AG04450 (cell line): ENCODE measurements at places on chromosomes 3 and 15. TPM values are rescaled to one million over a fixed set of nuclear protein-coding genes. Genes with fewer than 3 reads are reported as not detected.

ITIH1 gene
- not detected in 2 replicates for polyA plus RNA-seq

ECE2 gene
- not detected in 2 replicates for polyA plus RNA-seq

GPR160 gene
- 0.07 and 0.27 TPM in 2 replicates for polyA plus RNA-seq

RYK gene
- polyA plus RNA-seq = 67.6 and 74.5 TPM in 2 replicates

THSD4 gene
- polyA plus RNA-seq = 45.8 and 57.2 TPM in 2 replicates

FRMD4B gene
- polyA plus RNA-seq = 0.09 and 0.12 TPM in 2 replicates

ARGFX gene
- not detected in 2 replicates for polyA plus RNA-seq

HIGD2B gene
- polyA plus RNA-seq = not detected in 2 replicates

CLDN11 gene
- 444 and 445 TPM in 2 replicates for polyA plus RNA-seq

GRCh38 chr15:35911052-35911777 is 365.2 kb upstream of the DPH6 start:
- no peak for DNase-seq

- DNase-seq = no peak
These were observed 3.2 kb upstream of the DHX30 start for GRCh38 chr3:47799733-47800132.

GRCh38 chr15:69699096-69699495 is 246.5 kb downstream of the RPLP1 start:
- no peak for DNase-seq

DNA sequence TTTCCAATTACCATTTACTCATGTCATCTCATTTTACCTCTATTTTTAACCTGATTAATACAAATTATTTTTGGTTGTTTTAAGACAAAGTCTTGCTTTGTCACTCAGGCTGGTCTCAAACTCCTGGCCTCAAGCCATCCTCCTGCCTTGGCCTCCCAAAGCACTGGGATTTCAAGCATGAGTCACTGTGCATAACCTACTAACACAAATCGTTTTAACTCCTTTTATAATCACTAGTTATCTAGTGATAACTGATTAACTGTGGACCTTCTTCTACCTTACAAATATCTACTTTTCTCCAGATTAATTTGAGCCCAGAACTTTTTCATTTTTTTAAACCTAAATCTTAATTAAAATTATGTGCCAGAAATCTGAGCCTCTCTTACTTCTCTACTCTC is 4.6 kb downstream of the ATP13A3 start:
- no peak for DNase-seq

DNA sequence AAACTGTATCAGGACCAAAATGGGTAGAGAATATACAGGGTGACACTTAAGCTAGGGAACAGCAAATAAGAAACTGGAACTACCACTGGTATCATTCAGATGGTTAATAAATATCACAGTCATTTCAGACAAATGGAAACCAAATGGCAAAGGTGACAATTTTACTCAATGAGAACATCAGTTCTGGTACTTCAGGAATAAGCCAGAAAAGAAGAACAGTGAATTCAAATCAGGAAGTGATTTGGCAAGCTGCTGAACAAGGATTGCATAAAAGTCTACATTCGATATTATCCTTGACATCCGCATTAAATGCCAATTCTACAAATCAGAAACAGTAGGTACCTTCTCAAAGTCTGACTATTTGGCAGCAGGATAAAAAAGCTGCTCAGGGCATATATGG is 23.5 kb upstream of the STIMATE start:
- no peak for DNase-seq

- DNase-seq = no peak
These were observed 315.1 kb upstream of the TLE3 start for GRCh38 chr15:70412794-70413193.

DNA sequence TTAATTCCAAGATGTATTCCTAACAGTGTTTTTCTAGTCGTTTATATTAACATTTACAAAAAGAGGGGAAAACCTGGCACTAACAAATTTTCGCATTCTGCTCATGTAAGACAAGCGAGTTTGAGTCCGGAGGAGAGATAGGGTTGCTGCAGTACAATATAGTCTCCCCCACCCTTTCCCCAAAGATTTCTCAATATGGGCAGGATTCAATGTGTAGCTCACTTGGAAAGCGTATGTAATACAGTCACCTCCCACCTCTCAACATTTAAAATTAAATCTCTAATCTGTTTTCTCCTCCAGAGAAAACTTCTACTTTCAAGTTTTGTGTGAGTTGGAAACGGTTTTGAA is 57.9 kb downstream of the CMSS1 start:
- no peak for DNase-seq

- no peak for DNase-seq
These were observed 47.2 kb upstream of the IREB2 start for GRCh38 chr15:78390826-78391225.

DNA sequence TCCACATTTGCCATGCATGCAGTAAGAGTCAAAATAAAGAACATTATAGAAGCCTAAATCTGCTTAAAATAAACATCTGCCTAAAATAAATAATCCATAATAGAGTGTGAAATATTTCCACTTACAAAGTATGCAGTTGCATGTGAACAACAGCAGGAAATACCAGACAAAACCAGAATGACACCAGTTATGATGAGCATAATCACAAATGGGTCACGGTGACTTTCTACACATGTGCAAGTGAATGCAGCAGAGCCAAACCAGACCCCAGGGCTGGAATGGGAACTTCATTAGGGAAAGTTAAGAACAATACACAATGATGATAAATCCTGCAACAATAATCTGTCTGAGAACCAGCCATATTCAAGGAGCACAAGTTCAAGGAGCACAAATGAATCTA is 615.5 kb downstream of the ROBO2 start:
- DNase-seq = no peak

- no peak for DNase-seq
These were observed 175.6 kb upstream of the WNT5A start for GRCh38 chr3:55662683-55663082.

GRCh38 chr3:43996379-43997301 is 245.0 kb upstream of the TOPAZ1 start:
- DNase-seq = no peak

DNA sequence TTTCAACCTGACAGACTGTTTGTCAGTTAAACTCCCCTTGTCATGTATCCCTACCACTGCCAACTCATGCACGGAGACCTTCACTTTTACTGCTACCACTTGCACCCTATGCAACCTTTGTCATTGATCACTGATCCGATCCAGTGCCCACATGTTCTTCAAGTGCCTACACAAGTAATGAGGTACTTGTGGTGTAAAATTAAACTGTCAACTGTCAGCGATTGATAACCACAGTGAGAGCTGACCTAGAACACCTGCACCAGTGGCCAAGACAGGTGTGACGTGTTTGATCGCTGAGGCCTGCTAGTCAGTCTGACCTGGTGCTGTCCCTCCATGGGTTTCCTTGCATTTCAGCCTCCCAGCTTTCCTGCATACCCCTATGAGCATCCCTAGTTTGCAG is 55.6 kb downstream of the MECOM start:
- DNase-seq = no peak

GRCh38 chr15:26712335-26712734 is 60.5 kb downstream of the GABRB3 start:
- no peak for DNase-seq

DNA sequence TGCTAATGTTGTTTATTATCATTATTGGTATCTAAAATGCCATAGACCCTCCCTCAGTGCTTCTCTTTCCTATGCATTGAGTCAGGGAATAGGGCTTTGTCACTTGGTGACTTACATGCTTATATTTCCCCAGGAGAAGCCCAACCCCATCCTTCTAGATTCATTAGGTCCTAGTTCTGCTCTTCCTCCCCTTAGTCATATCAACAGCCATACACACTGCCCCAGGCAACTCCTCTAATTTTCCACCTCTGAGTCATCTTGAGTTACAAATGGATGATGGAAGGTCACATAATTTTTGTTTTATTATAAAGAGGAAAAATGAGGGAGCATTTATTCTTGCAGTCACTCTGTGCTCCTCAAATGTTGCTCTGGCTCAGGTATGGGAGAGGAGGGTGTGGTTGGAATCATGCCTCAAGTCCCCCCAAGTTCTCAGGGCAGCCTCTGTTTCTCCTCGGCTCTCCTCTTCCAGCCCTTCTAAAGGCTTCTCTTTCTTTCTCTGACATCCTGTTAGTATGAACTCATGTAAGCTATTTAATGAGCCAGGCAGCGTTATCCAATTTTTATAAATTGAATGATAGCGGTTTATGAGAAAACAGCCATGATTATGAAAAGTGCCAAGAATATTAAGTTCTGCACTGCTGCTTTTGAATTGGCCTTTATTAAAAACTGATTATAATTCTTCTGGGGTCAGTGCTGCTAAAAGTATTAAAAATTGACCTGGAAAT is 45.6 kb upstream of the FSTL1 start:
- no peak for DNase-seq

DNA sequence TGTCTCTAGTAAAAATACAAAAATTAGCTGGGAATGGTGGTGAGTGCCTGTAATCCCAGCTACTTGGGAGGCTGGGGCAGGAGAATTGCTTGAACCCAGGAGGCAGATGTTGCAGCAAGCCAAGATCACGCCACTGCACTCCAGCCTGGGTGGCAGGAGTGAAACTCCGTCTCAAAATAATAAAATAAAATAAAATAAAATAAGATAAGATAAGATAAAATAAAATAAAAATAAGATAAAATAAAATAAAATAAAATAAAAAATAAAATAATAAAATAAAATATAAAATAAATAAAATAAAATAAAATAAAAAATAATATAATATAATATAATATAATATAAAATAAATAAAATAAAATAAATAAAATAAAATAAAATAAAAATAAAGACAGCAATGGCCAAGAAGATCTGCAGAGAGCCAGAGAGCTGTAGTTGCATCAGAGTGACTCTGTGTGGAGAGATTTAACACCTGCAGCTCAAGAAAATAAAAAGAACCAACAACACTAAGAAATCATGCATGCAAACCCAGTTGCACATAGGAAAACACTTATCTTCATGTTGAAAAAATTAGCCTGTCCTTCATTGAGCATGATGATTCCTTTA is 25.9 kb downstream of the LIPH start:
- no peak for DNase-seq

DNA sequence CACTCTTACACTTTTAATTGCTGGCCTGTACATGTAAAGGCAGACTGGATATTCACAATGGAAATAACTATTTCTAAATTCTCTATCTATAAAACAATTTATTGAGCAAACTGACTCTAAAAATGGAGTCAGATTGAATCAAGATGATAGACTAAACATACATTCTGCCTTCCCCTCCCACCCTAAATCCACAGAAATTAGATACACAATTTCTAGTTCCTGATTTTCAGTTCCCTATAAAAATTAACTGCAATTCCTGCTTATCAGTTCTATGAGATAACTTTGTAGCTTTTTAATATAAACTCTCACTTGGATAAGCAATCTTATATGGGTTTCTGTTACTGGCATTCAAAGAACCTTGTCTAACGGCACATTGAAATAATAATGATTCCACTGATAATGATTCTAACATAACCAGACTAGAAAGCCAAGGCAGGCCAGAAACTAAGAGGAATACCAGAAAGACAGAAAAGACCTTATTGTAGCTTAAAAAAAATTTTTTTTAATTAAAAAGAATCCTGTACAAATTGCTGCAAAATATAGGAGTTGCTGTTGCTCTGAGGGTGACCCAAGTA is 33.1 kb downstream of the TBC1D5 start:
- no peak for DNase-seq

DNA sequence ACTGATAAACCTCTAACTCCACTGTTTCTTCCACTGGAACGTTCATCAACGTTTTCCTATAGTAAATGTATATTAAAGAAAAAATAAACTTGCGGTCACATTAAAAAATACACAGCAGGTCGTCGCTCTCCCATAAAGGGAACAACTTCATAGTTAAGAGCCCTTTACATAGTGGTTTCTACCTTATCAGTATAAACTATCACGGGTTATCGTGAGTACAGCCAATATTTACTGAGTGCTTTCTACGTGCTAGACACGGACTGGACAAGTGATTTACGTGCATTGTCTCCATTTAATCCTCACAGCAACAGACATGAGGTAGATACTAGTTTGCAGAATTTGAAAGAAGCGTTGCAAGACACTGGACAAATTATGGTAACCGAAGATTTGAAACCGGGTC is 964 bp upstream of the TASOR start:
- no peak for DNase-seq

DNA sequence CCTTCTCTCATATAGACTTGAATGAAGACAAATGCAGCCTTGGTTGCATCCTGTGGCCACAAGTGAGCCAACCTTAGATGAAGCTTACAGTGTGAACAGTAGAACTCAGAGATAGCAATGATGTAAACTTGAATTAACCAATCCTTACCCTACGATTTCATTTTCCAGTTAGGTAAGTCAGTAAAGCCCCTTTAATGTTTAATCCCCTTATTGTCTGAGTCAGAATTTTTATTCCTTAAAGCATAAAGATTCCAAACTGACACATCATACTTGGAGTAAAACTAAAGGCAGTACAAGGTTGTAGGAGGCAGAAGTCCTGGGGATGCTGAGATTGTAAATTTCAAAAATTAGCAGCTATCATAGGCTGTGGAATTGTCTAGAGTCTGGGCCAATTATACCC is 507.8 kb upstream of the DPH6 start:
- DNase-seq = no peak

GRCh38 chr15:58425185-58425584 is 6.6 kb upstream of the LIPC start:
- DNase-seq = no peak

DNA sequence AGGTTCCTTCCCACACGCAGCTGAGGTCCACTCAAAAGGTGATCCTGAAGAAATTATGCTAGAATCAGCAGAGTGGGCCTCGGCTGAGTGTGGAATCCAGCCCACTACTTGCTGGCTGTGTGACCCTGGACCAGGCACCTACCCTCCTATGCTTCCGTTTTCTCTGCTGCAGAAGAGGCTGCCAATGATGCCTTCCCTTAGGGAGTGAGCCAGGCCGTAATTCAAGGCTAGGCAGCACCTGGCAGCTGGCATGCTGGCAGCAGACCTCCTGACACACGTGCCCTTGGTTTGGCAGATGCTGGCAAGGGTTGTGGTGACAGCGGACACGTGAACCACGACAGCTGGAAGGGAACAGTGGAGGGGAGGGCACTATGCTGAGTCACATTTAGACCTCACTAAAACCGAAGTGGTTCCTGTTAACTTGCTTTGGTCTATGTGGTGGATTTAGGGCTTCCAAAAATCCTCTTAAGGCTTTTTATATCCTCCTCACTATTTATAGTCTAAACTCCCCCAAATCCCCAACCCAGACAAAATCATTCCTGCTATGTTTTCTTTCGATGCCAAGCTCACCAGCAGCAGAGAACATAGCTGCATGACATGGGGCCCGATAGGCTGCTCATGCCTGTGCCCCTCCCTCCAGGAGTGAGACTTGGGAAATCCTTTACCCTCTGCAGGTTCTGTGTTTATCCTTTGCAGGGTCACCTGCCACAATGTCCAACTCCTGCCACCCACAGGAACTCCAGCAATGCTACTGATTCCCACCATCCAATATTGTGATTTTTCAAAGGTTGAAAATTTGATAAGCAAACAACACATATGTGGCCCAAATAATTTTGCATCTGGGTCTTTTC is 10.6 kb upstream of the PCSK6 start:
- DNase-seq = no peak

GRCh38 chr3:10137178-10137577 is 4.4 kb upstream of the VHL start:
- DNase-seq = no peak

DNA sequence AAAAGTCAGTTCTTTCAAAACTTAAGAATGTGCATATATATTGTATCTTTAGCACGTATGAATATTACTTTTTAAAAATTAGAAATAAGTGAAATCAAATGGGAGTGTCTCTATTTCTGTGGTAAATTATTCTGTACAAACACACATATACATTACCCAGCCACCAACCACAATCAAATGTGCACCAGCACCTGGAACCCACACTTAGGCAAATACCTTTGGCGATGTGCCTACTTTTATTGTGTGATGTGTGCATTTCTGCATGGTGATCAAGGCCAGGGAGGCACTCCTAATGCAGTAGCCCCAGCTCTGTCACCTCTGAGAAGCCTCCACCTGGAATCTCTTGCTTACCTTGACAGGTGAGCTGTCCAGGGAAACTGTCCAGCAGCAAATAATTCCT is 76.9 kb downstream of the PIK3R4 start:
- no peak for DNase-seq
